ENCODE measurements at places on chromosomes 3 and 15.
A peak's percentile ranks its signal among the peaks of the same experiment; 100 is the strongest.

- no peak for DNase-seq
Observed at GRCh38 chr3:46297658-46298423, 55.6 kb downstream of the CCR3 start.

- no peak for DNase-seq
Observed at GRCh38 chr3:142269767-142270166, 44.4 kb upstream of the GK5 start.

- DNase-seq: peak; percentile 81
Observed at GRCh38 chr3:12187448-12188327, 29.0 kb upstream of the TIMP4 start.

DNA sequence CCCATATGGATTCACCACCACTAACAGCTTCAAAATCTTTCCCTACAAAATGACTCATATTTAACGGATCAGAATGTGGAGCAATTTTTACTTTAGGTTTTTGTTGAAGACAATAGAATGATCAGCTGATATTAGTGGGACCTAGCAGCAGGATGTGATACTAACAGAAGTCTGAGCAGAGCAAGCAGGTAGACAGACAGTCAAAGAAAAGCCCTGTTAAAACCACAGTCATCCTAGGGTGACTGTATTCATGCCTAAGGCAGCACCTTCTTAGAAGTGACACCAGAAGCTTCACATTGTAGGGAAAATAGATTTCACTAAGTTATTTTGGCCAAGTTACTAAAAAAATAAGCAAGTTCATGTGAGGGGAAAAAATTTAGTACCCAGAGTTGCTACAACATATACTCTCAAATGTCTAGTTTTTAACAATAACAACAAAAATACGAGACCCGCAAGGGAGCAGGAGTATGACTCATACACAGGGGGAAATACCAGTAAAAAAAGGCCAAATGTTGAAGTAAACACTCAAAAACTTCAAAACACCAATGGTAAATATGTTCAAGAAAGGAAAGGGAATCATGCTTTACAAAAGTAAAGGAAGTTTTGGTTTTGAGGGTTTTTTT lies 590.9 kb downstream of the EPHA3 start:
- DNase-seq: no peak

DNA sequence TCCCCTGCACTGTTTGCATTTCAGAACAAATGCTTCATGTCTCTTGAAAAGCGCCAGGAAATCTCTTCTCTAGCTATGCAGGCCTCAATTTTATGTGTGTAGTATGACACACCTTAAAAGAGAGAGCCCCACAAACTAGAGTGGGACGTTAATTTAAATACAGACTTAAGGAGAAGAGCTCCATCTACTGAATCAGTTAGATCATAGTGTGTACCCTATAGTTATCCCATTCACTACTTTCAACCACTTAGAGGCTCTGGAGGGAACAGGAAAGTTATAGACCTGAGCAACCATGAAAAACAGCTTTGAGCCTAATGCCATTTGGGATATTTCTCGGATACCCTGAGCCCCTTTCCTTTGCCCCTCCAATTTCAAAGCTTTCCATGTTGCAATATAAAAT lies 153.7 kb downstream of the TIGIT start:
- no peak for DNase-seq

DNA sequence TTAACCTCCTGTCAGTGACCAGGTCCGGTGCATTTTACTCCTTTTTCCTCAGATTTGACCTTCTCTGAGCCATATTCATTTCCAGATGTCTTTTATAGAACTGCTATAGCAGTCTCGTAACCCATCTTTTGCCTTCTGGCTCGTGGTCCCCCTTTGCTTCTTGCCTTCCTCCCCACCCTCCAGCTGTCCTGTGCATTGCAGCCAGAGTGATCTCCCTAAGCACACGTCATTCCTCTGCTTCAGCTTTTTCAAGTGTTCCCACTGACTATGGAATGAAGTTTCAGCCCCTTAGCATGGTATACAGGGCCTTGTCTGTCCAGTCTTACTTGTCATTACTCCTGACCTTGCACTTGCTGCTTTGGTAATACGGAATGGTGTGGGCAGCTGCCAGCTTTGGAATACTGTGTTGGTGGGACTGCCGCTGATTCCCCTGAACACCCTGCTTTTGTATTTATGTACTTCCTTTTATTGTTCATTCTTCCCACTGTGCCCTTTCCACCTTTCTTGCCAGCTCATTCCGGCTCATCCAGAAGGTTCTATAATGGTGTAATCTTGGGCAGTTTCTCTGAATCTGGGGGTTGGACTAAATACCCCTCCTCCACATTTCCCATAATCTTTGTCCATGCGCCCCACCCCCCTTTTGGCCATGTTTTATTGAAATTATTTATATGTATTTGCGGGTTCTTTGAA lies 38.9 kb downstream of the SLC25A26 start:
- DNase-seq: no peak

DNA sequence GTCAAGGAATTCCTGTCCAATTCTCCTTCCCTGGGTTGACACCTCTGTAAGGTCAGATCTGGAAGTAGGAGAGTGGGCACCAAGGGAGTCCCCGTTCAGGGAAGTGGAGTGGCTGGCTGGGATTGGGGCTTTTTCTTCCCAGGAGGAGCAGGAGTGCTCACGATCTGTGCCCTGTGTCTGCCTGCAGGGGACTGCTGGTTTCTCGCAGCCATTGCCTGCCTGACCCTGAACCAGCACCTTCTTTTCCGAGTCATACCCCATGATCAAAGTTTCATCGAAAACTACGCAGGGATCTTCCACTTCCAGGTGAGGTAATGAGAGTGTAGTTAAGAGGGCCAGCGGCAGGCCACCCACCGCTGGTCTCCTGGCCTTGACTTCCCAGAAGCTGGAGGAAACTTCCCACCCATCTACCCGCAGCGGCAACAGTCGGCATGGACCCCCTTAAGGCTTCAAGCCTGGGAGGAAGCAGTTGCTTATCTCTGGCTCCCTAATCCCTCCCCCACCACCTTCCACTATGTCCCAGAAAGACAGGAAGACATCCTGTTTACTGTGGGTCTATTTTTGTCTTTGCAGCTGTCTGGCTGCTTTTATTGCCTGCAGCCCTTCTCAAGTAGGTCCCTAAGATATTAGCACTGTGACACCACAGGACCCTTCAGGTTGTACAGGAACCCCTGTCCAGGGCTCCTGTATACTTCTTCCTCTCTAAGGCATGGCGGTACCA lies 26.8 kb downstream of the CAPN3 start:
- no peak for DNase-seq

- DNase-seq: no peak
Observed at GRCh38 chr15:82798531-82799166, 7.2 kb downstream of the FSD2 start.

GRCh38 chr3:124084022-124084881 lies 92.3 kb upstream of the ROPN1 start:
- DNase-seq: no peak

- no peak for DNase-seq
Observed at GRCh38 chr15:47812470-47812999, 95.2 kb downstream of the SEMA6D start.

DNA sequence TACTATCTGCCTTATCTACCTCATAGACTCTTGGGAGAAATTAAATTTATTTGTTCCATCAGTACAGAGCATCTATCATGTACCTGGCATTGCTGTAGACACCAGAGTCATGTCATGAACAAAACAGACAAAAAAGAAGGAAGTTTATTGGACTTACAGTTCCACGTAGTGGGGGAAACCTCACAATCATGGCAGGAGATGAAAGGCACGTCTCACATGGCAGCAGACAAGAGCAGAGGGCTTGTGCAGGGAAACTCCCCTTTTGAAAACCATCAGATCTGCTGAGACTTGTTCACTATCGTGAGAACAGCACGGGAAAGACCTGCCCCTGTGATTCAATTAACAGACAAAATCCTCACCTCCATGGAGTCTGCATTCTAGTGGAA lies 25.6 kb upstream of the ACAP2 start:
- no peak for DNase-seq

DNA sequence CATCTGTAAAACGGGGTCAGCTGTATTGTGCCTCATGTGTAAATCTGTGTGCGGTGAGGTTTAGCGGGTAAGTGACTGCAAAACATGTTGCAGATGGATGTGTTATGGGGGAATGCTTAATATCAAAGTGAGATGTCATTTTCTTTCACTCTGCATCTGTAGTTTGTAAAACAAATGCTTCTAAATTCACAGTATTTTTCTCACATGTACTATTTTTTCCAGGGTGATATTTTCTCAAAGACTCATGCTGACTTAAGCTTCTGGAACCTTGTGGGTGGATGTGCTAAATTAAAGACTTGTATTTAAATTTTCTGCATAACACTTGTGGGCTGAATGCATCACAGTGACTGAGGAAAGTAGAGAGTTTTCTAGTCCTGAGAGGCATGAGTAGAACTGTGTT lies 115.2 kb upstream of the TP63 start:
- DNase-seq: no peak

- DNase-seq: no peak
Observed at GRCh38 chr3:35184775-35185174, 454.6 kb upstream of the ARPP21 start.

- no peak for DNase-seq
Observed at GRCh38 chr3:53150247-53151085, 10.5 kb upstream of the PRKCD start.

DNA sequence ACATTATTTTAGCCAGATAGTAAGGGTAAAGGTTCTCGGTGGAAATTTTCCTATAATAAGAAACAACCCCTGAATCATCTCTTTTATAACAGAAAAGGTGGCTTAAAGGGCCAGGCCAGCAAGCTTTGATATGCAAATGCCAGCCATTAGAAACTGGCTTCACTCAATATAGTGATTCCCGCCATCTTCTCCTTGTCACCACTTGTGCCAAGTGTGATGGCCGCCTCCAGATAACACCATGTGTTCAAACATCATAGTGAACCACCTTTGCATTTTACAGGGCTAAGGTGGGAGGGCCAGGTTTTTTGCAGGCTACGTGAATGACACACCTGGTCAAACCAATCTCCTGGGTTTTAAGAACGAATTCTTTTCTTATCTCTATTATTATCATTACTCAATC lies 31.3 kb downstream of the NCEH1 start:
- DNase-seq: no peak

- no peak for DNase-seq
Observed at GRCh38 chr15:73760330-73761329, 7.5 kb upstream of the INSYN1 start.

DNA sequence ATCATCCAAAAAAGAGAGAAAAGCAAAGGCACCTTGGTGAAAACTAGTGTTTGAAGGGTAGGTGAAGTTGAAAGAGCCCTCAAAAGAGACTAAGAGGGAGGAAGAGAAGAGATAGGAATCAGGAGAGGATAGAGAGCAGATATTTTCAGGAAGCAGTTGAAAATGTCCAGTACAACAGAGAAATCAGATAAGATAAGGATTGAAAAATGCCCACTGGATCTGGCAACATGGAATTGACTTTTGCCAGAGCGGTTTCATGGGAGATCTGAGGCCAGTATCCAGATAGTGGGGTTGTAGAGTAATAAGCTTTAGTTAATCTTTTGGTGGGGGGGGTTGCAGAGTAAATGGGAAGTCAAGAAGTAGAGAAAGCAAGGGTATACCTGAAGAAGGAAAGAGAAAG lies 337.4 kb downstream of the IL5RA start:
- no peak for DNase-seq

DNA sequence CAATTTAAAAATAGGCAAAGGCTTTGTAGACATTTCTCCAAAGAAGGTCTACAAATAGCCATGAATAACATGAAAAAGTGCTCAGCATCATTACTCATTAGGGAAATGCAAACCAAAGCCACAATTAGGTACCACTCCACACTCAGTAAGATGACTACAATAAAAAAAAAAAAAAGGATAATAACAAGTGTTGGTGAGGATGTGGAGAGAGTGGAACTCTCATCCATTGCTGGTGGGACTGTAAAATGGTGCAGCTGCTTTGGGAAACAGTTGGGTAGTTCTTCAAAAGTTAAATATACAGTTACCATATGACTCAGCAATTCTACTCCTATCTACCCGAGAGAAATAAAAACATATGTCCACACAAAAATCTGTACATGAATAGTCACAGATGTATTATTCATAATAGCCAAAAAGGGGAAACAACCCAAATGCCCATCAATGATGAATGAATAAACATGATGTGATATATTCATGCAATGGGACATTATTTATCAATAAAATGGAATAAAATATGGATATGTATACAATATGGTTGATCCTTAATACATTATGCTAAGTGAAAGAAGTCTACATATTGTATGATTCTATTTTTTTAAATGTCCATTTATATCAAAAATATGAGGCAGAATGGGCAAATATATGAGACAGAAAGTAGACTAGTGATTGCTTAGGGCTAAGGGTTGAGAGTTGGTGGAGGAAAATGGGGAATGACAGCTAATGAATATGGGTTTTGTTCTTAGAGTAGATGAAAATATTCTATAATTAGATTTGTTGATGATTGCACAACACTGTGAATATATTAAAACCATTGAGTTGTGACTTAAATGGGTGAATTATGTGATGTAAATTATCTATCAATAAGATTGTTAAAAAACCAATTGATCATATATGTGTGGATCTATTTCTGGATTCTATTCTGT lies 66.1 kb upstream of the SMAD3 start:
- DNase-seq: no peak

- peak; percentile 2 for DNase-seq
Observed at GRCh38 chr3:169811631-169812331, 889 bp upstream of the LRRIQ4 start.

DNA sequence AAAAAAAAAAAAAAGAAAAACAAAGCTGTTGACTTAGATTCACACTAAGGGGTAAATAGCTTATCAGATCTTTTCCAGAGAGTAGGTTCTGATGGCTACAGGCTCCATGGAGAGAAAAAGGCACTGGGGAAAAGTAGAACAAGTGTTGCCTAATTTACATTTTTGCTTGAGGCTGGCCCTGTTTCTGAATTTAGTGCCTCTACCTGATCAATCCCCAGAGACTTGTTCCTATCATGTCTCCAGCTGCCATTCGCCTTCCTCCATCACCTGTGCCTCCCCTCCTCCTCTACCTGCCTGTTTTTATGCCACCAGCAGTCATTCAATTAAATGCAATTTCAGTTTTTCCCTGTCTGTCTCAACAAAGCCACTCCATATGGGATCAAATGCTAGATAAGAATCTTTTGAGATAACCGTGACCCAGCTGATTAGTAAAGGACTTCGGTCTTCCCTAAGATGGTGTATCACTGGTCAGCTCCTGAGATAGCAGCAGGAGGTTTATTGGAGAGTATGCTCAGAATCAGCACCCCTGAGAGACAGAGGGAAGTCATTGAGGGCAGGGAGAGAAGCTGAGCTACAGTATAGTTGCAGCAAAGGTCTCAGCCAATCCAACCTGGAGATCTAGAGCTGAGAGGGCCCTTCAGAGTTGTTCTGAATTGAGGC lies 88.1 kb upstream of the GADL1 start:
- no peak for DNase-seq

DNA sequence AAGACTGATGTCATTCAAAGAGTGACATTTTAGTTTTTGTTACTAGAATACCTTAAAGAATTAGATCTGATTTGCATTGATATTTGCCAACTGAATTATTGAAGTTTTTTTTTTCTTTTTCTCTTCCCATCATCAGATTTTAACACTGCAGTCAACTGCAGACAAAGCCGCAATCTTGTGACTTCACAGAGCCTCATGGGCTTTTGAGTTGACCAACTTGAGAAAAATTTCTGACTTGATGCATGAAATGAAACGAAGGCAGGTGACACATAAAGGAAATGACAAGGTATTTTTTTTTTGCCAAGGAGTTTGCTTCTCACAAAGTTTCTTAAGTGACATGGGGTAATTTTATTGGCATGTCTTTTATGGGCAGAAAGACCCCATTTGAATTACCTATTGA lies 383.7 kb downstream of the GAP43 start:
- DNase-seq: no peak

- DNase-seq: no peak
Observed at GRCh38 chr15:89500397-89501270, 4.3 kb upstream of the RHCG start.
